Stromal cell of bone marrow (primary cell): ENCODE measurements at places on chromosomes 6 and 20.
A peak's percentile ranks its signal among the peaks of the same experiment; 100 is the strongest.

DNA sequence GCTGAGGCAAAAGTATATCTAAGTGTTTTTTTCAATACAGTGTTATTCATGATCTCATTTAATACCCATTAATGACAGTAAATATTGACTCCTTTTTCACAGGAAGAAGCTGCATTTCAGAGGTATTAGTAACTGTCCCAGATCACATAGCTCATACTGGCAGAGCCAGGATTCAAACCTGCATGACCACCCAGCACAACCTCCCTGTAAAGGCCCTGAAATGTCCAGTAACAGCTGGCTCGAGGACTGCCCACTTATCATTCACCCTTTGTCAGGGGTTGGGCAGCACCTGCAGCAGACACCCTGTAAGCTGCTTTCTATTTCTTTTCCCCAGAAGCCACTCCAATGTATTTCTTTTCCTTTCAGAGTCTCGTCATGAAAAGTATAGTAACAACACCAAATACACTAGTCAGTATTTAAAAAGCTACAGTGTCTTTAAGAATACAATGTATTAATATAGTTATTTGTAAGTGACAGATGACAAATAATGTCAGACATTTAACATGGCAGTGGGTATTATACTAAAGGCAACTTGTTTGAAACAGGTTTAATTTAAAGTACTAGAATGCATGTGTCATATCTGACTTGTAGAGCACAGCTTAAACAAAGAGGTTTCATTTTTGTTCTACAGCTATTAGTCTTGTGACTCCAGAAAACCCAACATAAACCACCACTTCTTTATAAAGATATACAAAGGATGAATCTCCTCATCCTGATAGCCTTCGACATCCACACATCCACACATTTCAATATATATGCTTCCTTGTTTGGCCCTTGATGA is 841.6 kb upstream of the GJE1 start:
- DNase-seq, result no peak

DNA sequence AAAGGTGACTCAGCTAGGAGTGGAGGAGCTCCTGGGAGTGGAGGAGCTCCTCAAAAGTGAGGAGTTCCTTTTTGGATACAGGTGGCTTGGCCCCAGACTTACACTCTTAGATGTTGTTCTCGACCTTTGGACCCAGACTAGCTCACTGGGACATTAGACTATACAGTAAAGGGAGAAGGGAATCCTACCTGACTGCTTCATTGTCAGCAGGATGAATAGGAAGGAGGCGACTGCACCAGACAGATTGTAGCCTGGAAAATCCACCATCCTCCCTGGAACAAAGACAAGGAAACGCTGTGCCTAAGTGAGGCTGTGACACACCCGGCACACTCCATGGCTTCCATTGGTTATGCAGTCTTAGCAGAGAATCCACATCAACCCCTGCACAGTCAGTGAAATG is at the start of gene BTNL2:
Gene BTNL2, minus strand, starts transcription at position 325 of the 400 bp plus-strand sequence. Its CDS starts 58 bp downstream, at position 267.
- no peak for DNase-seq

DNA sequence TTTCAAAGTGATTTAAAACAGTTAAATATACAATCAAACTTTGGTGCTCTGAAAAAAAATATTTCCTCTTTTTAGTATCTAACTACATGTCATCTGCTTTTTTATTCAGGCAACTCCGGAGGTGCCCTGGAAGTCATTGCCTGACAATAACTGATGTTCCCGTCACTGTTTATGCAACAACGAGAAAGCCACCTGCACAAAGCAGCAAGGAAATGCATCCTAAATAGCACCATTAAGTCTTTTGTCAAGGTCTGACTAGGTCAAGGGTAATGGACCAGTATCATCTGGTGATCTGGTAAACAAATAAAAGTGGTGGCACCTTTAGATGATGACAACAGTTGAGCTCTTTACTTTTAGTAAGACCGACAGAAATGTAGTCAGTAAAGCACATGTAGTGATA is 13.2 kb downstream of the FAM229B start:
- DNase-seq, result no peak

DNA sequence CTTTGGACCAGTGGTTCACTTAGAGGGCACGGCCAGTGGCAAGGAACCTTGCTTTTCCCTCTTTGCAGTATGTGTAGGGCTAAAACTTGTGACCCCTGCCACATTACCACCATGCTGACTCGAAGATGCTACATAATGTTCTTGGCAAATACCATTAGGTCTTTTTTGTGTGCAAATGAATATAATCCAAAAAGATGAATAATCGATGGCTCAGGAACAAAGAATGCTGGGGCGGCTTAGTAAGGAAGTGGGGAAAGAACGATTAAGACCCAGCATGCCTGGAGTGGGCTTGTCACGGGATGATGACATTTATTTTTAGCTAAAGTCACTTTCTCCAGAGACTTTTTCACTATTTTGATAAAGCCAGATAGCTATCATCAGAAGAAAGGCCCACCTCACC is 23.1 kb downstream of the CMTR1 start:
- DNase-seq, result peak; percentile 79

GRCh38 chr20:8425802-8426201 is 293.7 kb downstream of the PLCB1 start:
- no peak for DNase-seq

GRCh38 chr6:113936093-113936934 is 34.6 kb downstream of the HDAC2 start:
- DNase-seq, result peak; percentile 40

DNA sequence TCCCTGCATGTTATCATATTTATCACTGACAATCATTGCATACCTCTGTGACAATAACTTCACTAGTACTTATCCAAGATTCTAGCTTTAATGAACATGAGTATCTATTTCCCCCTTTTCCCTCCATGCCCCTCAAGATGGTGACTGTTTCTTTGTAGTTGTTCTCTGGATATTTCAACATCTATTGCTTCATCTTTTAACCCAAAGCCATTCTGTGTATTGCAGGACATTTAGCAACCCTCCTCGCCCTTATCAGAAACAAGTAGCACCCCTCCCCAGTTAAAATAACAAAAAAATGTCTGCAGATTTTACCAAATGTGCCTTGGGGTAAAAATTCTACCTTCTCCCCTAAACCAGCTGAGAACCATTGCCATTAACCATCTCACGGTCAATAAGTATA is 979.8 kb upstream of the MANEA start:
- no peak for DNase-seq

DNA sequence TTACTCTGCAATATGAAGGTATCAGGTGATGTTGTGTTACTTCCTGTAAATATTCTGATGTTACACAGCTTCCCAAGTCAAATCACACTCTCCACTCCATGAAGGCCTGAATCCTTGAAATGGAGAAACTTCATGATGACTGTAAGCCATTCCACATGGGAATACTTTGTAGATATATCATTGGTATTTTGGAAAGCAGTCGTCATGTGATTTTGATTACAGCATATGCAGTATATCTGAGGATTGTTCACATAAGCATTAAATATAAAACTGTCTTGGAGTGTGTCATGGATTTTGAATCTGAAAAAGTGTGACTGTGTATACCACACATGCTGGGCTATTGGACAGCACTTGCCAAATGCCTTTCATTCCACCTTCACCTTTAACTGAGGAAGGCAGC is 118.3 kb upstream of the EXOC2 start:
- no peak for DNase-seq

DNA sequence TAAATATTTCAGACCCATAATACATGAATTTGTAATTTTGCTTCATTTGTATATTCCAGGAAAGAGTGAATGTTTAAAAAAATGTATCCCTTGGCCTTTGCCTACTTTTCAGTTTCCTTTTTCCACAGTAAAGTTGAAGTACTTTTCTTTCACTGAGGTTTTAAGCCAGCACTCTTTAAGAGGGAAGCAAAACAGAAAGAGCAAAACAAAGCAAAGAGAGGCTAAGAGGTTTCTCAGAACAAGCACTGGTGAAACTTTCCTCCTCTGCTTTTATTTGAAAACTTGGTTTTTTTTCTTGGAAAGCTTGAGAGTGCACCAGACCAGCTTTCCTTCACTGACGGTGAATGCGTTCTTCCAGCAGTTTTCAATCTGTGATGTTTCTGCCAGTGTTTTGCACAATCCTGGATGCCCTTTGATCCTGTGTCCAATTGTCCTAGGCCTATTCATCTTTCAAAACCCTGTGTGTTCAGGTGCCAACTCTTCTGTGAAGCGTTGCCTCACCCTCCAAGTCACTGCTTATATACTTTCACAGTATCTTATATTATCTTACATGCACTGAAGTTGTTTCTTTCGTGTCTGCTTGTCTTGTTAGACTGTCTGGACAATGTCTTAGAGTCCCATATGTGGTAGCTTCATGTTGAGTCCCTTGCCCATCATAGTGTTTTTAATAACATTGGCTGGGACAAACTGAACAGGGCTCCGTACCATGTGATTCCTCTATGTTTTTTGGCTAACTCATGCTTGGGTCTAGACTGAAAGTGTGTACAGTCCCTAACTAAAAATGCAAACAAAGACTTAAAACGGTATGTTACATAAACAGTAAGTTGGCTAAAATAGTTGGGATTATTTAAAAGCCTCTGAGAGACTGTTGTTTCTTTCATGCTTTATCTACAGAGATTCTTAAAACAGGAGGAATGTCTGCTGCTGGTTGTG is 1.9 kb downstream of the RNF217 start:
- no peak for DNase-seq

DNA sequence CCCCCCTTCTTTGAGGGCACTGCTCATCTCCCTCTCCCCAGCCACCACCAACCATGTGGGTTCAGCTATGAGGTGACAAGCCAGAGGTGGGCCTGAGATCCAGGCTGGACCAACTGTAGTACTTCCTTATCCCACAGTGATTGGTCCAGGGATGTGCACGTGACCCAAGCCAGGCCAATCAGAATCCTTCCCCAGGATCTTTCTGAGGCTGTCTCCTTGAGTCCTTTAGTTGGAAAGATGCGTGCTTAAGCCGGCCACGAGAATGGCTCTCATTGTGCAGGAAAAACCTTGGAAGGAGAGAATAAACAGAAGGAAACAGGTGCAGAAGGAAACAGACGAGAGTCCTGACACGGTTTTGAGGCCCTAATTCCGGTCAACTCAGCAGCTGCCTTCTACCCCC is 39.2 kb downstream of the ZC3H12D start:
- DNase-seq, result no peak

DNA sequence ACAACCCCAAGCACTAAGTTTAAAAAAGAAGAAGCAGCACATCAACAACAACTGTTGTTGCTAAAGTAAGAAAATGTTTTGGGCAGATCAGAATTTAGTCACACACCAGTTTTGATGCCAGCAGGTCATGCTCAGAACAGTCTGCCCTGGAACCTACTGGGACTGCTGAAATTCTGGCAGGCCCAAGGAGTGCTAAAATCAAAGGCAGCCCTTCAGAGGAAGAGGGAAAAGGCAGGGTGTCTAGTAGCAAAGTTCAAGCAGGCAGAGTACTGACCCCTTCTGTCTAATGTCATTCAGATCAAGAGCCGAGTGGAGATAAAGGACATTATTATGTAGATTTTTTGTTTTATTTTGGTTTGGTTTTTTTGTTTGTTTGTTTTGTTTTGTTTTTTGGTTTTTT is 96.6 kb upstream of the LOC128125822 start:
- no peak for DNase-seq
